ENCODE measurements at places on chromosomes 3 and 15.

GRCh38 chr3:88167704-88168103, 17.9 kb downstream of the C3orf38 start:
- no peak for DNase-seq

GRCh38 chr3:129838086-129838485, 55.4 kb downstream of the TMCC1 start:
- no peak for DNase-seq

GRCh38 chr15:64521726-64522164, 61.4 kb downstream of the ZNF609 start:
- DNase-seq: no peak

DNA sequence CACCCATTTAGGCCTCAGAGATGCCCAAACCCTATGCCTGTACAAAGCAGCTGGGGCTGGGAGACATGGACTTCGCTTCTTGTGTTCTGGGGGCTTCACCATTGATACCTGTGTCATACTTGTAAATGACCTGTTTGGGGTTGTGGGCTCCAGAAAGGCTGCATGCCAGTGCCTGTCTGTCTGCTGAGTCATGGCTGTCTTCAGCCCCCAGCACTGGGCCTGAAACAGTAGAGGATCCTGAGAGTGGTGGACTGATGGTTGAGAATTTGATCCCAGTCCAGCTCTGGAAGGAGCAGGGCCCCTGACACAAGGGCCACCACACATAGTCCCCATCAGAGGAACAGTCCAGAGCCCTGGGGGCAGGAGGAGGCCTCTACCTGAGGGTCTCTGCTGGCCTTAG, 24.6 kb upstream of the APEH start:
- no peak for DNase-seq

DNA sequence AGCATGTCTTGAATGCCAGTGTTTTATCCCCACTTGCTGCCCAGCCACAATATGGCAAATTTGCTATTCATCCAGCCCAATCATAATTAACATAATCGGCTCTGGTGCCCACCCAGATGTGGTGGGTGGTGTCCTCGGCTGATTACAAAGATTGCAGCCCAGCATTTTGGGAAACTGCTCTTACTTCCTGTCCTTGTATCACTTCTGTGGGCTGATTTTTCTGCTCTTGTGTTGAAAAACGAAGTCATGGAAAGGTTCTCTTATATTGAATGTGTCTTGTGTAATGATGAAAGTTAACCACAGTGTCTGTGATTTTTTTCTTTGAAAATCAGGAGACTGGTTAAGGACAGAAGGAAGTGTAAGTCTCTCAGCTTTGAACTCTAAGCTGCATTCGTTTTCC, 141.7 kb downstream of the CACNA2D3 start:
- no peak for DNase-seq
